ENCODE measurements at places on chromosomes 5 and 9.

GRCh38 chr9:137920753-137921152 lies 43.2 kb downstream of the CACNA1B start:
- no peak for DNase-seq

GRCh38 chr9:7058473-7058872 lies 300.7 kb downstream of the KDM4C start:
- DNase-seq: no peak

- DNase-seq: no peak
Observed at GRCh38 chr9:72485821-72486593, 35.4 kb upstream of the TMC1 start.

DNA sequence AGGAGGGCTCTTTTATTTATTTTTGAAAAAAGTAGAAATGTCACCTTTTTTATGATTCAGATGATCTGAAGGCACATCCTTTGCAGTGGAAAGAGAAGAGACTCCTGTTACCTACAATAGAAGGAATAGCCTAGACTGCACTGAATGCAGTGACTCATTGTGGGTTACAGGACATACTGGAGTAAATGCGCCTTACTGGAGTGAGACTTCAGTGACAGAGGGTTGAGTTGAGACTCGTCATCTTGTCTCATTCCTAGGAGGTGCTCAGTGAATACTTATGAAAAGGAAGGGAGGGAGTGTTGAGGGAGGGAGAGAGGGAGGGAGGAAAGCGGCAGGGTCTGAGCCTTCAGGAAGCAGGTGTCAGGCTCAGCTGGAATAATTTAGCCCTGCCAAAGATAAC lies 25.2 kb downstream of the ANKRA2 start:
- DNase-seq: no peak

GRCh38 chr5:64331597-64332277 lies 166.1 kb downstream of the RNF180 start:
- no peak for DNase-seq

DNA sequence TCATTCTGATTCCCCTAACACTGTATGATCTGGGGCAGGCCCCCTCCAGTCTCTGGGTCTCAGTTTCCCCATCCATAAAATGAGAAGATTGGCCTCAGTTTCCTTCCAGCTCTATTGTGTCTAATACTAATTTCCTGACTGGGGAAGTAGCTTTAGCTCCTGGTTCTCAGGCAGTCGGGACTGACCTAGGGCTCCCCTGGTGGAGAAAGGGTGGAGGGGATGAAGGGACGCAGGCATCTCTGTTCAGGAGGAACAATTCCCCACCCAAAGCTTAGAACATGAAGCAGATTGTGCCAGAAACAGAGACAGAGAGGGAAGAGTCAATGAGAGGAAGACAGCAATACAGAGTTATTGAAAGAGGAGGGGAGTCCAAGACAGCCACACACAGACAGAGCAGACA lies 14.2 kb upstream of the PTGS1 start:
- no peak for DNase-seq

GRCh38 chr5:27311544-27311943 lies 273.2 kb upstream of the CDH9 start:
- no peak for DNase-seq

DNA sequence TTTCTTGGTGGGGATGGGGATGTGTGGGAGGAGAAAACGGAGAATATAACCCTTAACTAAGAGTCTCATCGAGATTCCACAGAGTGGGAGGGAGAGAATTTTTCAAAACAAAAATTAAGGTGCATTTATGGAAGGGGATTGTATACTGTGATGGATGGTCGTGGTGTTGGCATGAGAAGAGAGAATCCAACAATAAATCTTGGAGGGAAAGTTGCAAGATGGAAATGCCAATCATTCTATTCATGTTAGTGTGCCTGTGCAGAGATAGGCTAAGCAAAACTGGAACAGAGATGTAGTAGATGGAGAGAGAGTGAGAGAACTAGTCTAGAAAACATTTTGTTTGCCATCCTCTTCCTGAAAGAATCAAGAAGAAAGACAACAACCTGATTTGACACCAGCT lies 613.1 kb downstream of the EBF1 start:
- DNase-seq: no peak

DNA sequence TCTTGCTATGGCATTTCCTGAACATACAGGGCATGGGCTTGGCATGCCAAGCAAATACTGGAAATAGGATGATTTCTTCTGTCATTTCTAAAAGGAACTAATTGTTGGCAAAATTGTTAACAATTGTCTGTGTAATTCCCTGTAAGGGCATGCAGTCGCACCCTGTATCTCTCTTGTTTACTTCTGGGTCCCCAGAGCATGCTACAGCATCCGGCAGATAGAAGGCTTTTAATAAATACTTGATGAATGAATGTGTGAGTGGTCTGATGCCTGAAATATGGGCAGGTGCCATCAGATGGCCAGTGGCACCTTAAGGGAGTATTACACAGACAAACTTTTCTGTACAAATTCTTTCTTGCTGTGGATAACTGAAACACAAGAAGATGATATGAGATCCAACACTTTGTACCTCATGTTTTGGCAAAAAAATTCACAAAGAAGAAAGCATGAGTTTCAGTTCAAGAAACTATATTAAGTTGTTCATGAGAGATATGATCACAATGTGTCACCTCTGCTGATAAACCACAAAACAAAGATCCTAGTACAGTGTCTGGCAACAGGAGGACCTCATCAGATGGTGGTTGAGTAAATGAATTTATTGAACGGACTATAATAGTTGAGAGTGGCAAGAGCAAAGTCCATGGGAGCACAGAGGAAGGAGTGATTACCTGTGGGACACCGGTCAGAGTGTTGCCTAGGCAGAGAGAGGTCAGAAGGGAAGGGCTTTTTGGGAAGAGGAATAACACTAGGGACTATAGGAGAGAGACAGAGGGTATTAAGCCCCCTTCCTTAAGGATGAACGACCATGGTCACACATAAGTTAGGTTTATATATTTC lies 194.2 kb downstream of the ATP10B start:
- no peak for DNase-seq

- peak; percentile 17 for DNase-seq
Observed at GRCh38 chr5:172450861-172451695, 3.2 kb downstream of the SH3PXD2B start.

GRCh38 chr5:34459908-34460307 lies 196.2 kb upstream of the RAI14 start:
- DNase-seq: no peak

DNA sequence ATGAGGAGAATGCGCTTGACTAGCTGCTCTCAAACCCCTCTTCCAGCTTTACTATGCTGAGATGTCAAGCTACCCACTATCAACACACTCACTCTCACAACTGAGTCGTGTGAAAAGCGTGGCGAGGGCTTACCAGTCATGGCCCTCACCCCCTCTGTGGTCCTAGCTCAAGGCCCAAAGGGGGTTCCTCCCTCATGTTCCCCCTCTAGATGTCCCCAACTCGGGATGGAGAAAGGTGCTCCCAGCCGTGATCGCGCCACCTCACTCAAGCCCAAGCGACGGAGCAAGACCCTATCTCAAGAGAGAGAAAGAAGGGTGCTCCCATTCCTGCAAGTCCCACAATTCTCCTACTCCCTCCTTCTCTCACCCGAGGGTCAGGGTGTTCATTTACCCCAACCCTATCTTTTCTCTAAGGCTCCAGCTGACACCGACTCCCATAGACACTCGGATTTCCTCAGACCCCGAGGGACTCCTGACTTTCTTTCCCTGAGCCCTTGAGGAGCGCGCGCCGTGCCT lies 559 bp downstream of the SLC38A9 start:
- DNase-seq: no peak

DNA sequence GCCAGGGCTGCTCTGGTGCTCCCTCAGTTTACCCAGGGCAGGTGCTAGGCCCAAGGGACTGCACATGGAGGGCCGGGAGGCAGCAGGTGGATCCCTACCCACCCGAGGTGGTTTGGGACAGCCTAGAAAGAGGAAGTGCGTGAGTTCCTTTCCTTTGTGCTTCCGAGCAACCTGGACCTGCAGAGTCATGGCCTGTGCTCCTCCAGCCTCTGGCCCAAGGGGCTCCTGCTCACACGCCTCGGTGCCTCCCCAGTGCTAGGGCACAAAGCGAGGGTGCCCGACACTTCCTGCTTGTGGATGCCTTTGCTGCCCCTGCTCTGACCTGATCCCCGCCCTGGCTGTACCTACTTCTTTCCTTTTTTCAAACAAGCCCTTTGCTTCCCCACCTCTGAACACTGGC lies 79.3 kb downstream of the RXRA start:
- DNase-seq: no peak

GRCh38 chr5:10701567-10702039 lies 59.4 kb downstream of the DAP start:
- peak; percentile 37 for DNase-seq

- no peak for DNase-seq
Observed at GRCh38 chr9:85224729-85225128, 517.0 kb downstream of the AGTPBP1 start.

DNA sequence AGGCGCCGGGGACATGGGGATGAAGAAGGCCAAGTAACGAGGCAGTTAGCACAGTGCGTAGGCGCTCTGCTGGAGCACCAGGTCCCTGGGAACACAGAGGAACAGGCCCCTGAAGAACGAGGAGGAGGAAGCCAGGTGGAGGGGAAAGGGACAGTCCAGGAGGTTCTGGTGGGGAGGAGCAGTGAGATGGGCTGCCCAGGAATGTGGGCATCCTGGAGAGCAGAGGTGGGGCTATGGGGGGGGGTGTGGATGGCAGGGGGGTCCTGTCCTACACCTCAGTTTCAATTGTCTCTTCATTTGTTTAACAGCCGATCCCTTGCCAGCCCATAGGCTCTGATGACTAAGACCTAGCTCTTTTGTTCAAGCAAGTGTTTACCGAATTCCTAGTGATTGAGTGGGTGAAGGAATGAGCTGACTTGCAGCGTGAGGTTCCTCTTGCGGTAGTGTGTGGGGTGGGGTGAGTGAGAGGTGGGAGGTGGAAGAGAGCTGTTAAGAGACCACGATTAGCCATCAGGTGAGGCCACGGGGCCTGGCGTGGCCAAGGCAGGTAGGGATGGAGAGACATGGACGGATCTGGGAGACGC lies 8.4 kb upstream of the PHYHD1 start:
- no peak for DNase-seq

- no peak for DNase-seq
Observed at GRCh38 chr9:124077915-124078572, 66.5 kb downstream of the LHX2 start.

All from NCI-H1694 (cell line).